ENCODE measurements at places on chromosomes 6 and 20.

DNA sequence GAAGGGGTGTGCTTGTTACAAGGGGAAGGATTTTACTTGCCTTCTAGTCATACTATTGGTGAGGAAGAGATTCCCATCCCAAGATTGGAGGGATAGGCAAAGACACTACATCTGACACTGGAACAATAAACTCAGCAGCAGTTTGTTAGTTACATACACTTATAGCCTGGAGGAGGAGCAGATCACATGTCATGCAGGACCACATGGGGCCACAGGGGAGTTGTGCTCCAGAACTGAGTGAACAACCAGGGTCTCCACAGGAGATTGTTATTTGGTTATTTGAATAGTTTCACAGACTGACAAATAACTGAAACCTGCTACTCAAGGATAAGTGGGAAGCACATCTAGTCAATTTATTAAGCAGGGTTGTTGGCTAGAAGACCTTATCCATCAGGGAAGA lies 559.4 kb upstream of the MANEA start:
- no peak for DNase-seq

GRCh38 chr20:10430000-10430466 lies 4.0 kb downstream of the MKKS start:
- no peak for DNase-seq

GRCh38 chr6:15443119-15443830 lies 197.4 kb downstream of the JARID2 start:
- DNase-seq, result no peak

- DNase-seq, result peak; percentile 90
Measured at GRCh38 chr20:25058051-25058846, at the start of gene ACSS1. Gene ACSS1 (minus strand): TSS chr20:25058139. CDS start chr20:25058102, 37 bp downstream.

DNA sequence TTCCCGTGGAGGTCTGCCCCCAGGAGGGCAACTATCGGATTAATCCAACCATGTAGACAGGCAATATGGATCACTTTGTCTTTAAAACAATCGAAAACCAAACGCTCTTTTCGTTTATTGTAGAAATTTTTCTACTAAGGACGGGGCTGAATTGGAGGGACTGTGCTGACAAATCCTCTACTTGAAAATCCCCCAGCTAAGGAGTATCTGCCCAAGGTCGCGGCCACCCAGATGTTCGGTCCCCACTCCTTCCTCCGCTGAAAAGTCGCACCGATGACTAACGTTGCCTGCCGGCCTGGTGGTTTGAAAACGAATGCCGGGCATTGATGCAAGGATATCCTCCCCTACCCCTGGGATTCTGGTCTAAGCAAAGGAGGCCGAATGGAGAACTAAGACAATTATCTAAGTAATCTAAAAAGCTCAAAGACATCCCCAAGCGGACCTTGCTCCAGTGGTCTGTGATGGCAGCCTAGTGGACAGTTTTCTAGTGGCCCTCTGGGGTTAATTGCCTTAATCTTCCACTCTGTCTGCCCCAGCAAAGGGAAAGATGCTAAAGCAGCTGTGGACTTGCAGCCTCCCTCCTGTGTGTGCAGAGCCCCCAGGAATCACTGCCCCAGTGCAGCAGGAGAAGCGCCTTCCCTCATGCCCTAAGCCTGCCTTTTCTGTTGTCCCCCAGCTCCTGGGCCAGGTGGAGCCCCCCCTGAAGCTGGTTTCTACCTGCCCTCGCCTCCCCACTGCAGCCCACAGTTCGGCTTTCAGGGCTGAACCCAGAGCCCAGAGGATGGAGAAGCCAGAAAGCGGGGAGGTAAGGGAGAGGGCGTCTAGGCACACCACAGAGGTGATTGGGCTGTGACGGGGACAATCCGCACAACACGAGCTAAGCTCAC lies 3.6 kb upstream of the FOXC1 start:
- no peak for DNase-seq

Data from activated naive CD4-positive, alpha-beta T cell treated with anti-CD3 and anti-CD28 coated beads, Interleukin-2, amount 10 ng/mL, durations not matched to agents 7 days and 5 days (primary cell).